Activated CD4-positive, alpha-beta T cell treated with anti-CD3 and anti-CD28 coated beads, Interleukin-2, amount 10 ng/mL, durations not matched to agents 24 days and 14 days (primary cell): ENCODE measurements at places on chromosomes 2 and 18. TPM values are rescaled to one million over a fixed set of nuclear protein-coding genes. Genes with fewer than 3 reads are reported as not detected.

DNA sequence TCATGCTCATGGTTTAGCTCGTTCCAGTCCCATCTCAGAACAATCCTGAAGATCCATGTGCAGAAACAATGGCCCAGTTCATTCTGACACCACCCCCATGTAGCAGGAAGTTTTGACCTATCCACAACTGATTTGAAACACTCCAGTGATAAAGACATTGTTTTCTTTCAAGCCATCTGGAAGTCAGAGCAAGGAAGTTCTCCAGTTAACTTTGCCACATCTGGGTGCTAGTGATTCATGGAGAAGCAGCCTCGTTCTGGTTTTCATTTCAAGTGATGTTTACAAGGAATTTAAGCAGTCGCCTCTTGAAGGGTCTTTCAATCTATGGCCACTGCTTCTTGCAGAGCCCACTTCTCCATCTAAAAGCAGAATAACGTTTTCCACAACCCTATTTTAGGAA is 36.6 kb upstream of the TWIST2 start:
- no peak for DNase-seq

GRCh38 chr2:158143703-158144360 is 42.2 kb downstream of the UPP2 start:
- DNase-seq, result no peak

VSNL1 gene
- total RNA-seq, result not detected in 2 replicates

- DNase-seq, result no peak
These were observed 687.8 kb downstream of the SLC4A3 start for GRCh38 chr2:220315098-220315823.

GRCh38 chr2:136404176-136404575 is 286.2 kb upstream of the CXCR4 start:
- no peak for DNase-seq

TMEM182 gene
- 3.9 and 4.0 TPM in 2 replicates for total RNA-seq

- DNase-seq, result no peak
These were observed 47.7 kb downstream of the TMEM182 start for GRCh38 chr2:102809291-102810189.

DNA sequence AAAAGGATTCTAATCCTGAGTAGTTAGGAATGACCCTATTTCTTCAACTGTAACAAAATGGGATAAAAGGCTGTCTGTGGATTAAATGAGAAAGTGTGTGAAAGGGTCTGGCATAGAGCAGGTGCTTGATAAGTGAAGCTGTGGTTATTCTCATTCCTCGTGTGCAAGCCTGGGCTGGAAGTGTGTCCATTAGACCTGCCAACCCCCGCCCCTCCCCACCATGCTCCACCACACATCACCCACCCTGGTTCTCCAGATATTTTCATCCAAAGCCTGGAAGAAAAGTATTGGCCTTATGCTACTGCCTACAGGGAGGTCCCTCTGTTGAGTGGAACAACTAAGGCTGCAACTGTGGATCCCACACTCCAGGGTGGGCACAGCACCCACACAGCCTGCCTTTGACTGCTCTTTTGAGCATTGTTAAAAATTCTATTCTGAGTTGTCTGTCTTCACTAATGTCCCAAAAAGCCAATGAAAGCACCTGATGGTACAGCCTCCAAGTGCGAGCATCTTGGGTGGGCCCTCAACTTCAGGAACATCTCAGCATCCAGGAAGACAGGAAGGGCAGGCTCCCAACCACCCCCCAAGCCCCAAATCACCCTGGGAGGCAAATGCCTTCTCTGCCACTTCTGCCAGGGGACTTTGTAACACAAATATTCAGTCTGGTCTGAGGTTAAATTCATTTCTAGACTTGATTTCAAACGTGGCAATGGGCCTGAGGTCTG is 102.8 kb upstream of the PPP1CB start:
- no peak for DNase-seq

DNA sequence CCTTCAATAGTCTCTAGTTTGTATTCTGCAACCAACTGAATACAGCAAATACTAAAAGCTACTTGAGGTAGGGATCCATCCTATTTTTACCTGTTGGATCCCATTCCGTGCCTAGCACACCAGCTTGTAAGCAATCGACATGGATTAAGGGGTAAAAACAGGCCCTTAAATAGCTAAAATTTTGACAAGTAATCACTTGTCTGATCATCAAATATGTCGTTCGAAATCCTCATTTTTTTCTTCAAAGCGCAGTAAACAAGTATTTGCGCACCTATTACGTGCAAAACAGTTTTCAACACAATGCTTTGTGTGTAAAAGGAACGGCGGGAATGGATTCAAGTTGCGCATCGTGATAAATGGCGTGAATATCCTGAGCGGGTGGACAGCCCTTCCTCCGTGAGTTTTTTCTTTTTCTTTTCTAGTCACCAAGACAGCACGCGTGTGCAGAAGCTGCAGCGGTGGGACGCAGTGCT is 1.4 kb upstream of the ACVR2A start:
- DNase-seq, result no peak

DNA sequence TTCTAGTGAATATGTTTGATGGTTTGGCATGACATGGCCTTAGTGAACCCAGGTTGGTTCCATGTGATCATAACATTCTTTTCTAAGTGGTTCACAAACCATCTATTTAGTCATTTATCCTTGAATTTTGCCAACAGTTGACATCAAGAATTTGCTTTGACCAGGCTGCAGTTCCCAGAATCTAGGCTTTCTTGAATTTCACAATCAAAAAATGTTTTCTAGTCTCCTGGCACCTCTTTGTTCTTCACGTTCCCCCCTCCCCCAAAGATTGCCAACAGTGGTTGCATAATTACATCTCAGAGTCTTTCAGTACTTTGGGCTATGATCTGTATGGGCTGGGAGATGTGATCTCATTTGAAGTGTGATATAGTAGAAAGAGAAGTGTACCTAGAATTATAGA is 124.0 kb downstream of the GATA6 start:
- DNase-seq, result no peak

DNA sequence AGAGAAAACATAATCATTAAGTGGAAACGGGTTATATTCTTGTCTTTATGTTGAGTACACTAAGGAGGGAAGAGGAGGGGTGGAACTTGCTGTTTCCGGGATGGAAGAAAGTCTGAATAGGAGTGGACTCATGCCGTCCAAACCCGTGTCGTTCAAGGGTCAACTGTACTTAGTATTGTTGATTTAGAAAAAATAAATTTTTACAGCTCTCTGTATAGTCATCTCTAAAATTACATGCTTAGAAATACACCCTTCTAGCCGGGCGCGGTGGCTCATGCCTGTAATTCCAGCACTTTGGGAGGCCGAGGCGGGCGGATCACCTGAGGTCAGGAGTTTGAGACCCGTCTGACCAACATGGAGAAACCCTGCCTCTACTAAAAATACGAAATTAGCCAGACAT is 29.4 kb downstream of the RIF1 start:
- DNase-seq, result no peak

DNA sequence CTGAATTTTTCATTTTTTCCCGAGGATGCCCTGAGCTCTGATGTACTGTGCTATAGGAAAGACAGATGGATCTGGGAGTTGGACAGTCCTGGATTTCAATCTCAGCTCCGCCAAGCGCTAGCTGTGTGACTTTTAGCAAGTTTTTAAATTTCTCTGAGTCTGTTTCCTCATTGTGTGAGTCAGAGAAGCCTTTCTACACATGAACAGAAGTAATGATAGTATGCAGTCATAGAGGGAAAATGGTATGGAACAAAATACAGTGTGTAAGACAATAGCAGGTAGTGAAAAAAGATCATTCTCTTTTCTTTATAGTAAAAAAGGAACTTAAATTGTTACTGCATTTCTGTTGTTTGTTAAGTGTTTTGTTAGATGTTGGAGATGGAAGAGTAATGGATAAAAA is 52.4 kb upstream of the PPM1B start:
- DNase-seq, result no peak

- no peak for DNase-seq
These were observed 174.5 kb downstream of the CTIF start for GRCh38 chr18:48713309-48713708.

DNA sequence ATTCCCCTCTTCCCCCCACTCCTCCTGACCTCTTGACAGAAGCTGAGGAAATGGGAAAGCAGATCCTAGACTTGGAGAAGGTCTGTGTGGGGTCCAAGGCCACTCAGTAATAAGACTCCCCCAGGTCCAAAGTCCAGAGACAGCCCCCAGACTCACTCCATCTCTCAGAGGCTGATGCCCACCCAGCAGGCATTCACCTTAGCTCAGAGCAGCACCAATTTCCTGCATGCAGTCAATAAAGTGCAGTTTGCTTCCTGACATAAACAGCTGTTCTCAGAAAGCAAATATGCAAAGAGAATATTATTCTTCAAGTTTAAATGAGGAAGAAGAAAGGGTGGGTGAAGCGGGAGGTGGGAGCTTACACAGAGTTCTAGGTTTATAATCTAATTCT is 84.1 kb upstream of the RTN4 start:
- no peak for DNase-seq

OTOS gene
- total RNA-seq, result not detected in 2 replicates

DNA sequence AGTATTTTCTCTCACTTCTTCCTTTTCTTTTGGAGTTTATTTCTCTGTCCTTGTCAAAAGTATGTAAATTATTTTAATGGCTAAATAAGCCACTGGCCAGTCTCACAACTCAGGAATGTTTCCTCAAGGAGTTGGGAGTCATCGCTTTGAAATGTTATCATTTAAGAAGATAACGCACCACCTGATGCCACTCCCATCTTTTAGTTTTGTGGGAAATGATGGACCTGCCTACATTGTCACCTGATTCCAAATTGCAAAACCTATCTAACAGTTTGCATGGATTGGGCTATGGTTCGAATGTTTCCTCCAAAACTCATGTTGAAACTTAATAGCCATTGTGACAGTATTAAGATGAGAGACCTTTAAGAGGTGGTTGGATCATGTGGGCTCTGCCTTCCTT is 32.4 kb upstream of the PPM1B start:
- DNase-seq, result no peak

DNA sequence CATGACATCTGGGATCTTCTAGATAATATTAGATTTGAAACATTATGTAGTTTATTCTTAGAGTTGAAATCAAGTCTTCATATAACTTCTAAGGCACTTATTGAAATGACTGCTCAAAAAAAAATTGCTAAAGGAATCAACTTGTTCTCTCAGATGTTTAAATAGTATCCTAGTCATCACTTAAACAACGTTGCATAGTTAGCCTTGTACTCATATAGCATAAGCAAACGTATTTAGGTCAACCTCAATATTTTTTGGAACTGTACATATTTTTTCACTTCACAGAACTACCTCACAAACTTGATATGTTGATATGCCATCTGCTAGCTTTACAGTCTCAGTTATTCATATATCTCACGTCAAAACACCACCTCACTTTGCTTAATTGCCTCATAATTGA is 47.1 kb upstream of the CREB1 start:
- DNase-seq, result no peak

GRCh38 chr2:923832-924601 is 26.6 kb upstream of the SNTG2 start:
- no peak for DNase-seq

GAL3ST2 gene
- 0.52 and 1.2 TPM in 2 replicates for total RNA-seq

PGAP1 gene
- 22.6 and 27.1 TPM in 2 replicates for total RNA-seq

- peak; percentile 43 for DNase-seq
These were observed 227.1 kb downstream of the ANAPC1 start for GRCh38 chr2:111656894-111657293.

EML6 gene
- total RNA-seq, result 0.77 and 0.83 TPM in 2 replicates

CLEC4F gene
- not detected in 2 replicates for total RNA-seq

DNA sequence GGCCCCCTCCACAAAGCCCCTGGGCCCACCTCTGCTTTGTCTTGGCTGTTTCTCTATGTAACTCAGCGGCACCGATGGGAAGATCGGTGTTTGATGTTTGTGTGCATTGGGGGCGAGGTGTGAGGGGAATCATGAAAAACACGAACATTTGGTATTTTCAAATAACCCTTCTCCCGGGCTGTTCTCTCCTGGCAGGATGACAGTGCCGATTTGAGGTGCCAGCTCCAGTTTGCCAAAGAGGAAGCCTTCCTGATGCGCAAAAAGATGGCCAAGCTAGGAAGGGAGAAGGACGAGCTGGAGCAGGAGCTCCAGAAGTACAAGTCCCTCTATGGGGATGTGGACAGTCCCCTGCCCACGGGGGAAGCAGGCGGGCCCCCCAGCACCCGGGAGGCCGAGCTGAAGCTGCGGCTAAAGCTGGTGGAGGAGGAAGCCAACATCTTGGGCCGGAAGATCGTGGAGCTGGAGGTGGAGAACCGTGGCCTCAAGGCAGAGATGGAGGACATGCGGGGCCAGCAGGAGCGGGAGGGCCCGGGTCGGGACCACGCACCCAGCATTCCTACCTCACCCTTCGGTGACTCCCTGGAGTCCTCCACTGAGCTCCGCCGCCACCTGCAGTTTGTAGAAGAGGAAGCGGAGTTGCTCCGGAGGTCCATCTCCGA is 78.1 kb downstream of the MTCL1 start:
- DNase-seq, result no peak

KLHL30 gene
- total RNA-seq, result not detected in 2 replicates

GRCh38 chr2:25690058-25690457 is 16.7 kb upstream of the DTNB start:
- no peak for DNase-seq

ELOA2 gene
- total RNA-seq, result not detected in 2 replicates

GRCh38 chr2:238133499-238134392 is 4.7 kb upstream of the KLHL30 start:
- no peak for DNase-seq

DNA sequence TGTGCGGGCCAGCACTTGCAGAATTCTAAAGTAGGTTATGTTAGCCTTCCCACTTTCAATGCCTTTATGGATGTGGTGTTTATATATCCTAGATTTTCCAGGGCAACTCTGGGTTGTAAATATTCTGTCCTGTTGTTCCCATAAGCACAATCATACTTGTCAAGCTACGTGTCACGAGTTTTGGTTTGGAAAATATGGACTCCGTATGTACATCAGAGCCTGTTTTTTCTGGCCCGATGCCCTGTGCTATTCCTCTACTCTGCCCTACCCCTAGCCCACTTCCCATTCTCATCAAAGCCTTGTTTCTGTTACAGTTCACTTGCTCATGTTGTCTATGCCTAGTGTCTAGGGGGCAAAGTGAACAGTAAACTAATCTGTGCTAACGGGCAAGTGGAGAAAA is 27.0 kb upstream of the ZEB2 start:
- DNase-seq, result no peak

DNA sequence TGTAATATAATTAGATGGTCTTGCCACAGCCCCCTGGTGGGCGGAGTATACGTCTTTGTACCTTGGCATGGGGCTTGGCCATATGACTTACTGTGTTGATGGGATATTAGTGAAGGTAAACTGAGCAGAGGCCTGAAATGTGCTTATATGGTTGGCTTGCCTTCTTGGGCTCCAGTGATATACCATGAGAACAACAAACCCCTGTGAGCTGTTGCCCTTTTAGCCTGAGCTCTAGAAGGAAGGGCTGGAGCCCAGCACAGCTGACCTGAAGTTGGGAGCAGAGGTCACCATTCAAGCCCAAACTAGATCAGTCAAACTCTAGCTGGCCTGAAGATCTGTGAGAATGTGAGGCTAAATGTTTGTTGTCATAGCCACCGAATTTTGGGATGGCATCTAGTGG is 75.2 kb upstream of the CD302 start:
- DNase-seq, result peak; percentile 57

DNA sequence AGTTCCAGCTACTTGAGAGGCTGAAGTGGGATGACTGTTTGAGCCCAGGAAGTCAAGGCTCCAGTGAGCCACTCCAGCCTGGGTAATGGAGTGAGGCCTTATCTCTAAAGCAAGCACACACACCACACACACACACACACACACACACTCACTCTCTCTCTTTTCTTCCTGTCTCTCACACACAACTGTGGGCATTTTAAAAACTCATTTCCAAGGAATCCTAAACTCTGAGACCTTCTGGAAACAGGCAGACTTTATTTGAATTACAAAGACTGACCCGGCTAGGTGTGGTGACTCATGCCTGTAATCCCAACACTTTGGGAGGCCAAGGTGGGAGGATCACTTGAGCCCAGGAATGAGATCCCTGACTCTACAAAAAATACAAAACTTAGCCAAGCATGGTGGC is 21.3 kb downstream of the WDSUB1 start:
- DNase-seq, result no peak

TWIST2 gene
- not detected in 2 replicates for total RNA-seq

MAP3K19 gene
- not detected in 2 replicates for total RNA-seq
